AG09319 (cell line): ENCODE measurements at places on chromosomes 2 and 18.

- no peak for DNase-seq
Observed at GRCh38 chr2:158458617-158458920, 1.8 kb downstream of the PKP4 start.

- DNase-seq = no peak
Observed at GRCh38 chr2:60527762-60528161, 25.7 kb downstream of the BCL11A start.

GRCh38 chr2:144383571-144384100, 136.3 kb downstream of the ZEB2 start:
- DNase-seq = no peak

- DNase-seq = no peak
Observed at GRCh38 chr2:58950795-58951462, 709.8 kb upstream of the FANCL start.

DNA sequence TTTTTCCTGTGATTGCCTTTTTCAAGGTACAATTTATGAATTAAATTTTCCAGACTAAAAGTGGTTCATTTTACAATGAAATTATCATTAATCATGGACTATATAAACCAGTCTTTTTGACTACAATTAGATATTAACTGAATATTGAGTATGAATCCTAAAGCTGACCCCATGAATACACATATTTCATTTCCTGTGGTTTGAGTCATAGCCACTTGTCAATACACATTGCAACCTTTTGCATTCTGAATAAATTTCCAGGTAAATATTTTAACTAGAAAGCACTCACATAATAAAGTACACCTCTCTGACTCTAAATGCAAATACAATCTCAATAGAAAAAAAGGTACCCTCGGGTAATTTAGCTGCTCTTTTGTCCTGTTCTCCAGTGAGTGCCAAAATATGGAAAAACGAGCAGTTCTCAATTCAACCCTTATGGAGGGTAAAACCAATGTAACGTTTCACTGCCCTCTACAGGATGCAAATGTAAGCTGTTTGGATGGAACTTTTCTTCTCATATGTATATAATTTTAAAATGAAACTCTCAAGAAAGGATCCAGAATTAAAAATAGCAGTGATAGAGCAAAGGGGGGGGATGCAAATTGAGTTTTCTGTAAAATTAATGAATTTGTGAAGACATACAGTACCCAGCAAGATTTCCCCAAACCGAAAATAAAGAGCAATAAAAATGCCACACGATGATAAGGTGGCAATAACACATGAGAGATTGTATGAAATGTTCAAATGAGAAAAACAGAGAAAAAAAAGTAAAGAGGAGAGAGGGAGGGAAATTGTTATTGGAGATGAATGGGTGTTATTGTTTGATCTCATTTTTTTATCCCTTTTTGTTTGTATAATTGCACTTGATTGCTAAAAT, 1795.7 kb upstream of the PIK3C3 start:
- DNase-seq = no peak

- no peak for DNase-seq
Observed at GRCh38 chr18:79624356-79625170, 55.0 kb upstream of the CTDP1 start.

DNA sequence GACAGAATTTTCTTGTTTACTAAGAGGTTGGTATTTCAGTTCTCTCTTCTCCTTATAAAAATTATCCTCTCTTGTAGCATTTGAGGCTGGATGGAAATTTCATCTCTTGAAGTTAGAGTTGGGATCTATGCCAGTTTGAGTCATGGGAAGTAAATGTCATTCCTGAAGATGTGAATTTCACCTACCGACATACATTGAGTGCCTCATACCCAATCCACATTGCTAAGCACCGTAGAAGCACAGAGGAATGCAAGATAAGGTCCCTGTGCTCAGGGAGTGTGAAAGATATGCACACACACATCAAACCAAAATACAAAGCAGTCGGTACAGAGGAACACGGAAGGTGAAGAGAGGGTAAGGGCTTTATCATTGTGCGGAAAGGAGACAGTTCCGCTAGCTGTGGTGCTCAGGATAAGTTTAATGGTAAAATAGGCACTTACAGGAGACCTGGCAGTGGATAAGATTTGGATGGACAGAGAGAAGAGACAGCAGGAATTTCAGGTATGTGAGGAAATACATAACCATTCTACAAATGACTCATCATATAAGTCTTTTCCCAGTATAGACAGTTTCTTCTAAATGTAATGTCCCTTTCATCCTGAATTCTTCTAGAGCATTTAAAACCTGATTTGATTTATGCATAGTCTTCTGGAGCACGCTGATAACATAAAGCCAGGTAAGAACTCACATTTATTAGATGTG, 205.3 kb upstream of the ST6GAL2 start:
- no peak for DNase-seq

GRCh38 chr2:57882895-57883515, 163.6 kb upstream of the VRK2 start:
- DNase-seq = no peak

DNA sequence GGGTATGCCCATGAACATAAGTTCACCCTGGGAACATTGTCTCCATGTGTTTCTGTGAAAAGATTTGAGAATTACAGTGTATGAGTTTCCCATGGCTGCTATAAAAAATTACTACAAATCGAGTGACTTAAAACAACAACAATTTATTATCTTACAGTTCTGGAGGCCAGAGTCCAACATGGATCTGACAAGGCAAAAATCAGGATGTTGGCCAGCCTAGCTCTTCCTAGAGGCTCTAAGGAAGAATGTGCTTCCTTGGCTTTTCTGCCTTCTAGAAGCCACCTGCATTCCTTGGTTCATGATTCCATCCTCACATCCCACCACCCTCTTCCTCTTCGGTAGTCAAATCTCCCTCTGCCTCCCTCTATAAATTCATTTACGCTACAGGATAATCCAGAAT, 38.6 kb downstream of the FAM124B start:
- DNase-seq = no peak
